ENCODE measurements at places on chromosomes 1 and 21.
A peak's percentile ranks its signal among the peaks of the same experiment; 100 is the strongest.

GRCh38 chr1:222618001-222618879 lies at the start of gene MIA3:
Gene MIA3, plus strand, starts transcription at chr1:222618097. Its CDS starts 14 bp downstream, at chr1:222618111.
- DNase-seq: no peak

DNA sequence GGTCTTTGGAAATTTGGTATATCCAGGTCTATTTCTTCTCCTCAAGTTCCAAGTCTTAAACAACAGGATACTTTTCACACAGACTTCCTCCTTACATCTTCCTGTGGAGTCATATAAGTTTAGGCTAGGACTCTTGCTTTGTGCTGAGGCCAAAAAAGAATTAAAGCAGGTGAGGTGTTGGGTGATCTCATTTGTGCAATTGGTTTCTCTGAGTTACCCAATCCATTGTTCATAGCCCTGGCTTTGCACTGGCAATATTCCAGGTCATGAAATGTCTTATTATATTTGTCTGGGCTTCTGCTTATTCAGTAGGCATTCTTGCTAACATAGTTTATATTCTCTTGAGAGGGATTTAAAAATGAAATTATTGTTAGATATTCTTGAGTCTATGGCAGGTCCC lies 14.1 kb upstream of the KIAA0040 start:
- no peak for DNase-seq

GRCh38 chr1:119791377-119791776 lies 19.9 kb downstream of the REG4 start:
- no peak for DNase-seq

GRCh38 chr1:180160357-180160756 lies 5.7 kb downstream of the QSOX1 start:
- DNase-seq: no peak

GRCh38 chr1:17156108-17156507 lies 36.9 kb upstream of the PADI2 start:
- DNase-seq: no peak

GRCh38 chr1:42469727-42470126 lies 6.6 kb downstream of the CCDC30 start:
- DNase-seq: no peak

DNA sequence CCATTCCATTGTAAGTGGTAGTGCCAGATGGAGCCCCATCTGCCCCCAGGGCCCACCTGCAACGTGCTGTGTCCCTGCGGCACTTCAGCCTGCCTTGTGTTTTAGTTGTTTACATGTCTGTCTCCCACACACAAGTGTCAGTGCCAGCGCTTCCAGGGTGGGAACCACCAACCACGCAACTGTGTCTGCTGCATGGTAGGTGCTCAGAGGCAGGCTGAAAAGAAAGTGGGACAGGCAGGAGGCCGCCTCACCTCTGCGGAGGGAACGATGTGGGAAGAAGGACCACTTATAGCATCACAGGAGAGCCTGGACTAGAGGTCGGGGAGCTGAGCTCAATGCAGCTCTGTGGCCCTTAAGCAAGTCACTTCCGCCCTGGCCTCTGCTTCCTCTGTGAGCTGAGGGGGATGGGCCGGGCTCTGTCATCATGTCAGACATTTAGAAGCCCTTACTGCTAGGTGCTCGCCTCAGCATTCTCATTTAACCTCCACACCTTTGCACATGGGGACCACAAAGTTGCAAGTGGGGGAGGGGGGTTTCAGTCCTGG lies 17.9 kb downstream of the SLC9A1 start:
- no peak for DNase-seq

DNA sequence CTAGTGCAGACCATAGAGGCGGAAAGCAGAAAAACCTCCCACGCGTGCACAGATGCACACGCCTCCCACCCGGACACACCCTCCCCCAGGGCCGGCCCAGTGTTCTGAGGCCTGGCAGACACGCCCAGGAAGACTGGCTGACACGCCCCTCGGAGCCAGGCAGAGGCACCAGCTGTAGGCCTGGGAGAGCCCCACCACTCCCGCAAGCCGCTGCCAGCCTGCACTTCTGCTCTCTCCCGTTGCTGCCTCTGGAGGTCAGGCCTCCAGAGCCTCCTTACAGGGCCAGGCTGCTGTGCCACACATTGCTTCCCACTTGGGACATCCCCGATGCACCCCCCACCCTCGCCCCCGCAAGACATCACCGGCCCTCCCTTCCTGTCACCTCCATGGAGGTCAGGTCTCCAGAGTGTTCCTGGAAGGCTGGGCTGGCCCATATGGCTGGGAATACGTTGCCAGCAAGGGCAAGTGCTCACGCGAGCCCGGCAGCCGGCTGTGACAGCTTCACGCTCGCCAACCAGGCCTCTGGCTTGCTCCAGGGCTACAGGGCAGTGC lies 40.4 kb downstream of the CASZ1 start:
- no peak for DNase-seq

- DNase-seq: no peak
Measured at GRCh38 chr21:17612023-17612564, 607 bp downstream of the BTG3 start.

DNA sequence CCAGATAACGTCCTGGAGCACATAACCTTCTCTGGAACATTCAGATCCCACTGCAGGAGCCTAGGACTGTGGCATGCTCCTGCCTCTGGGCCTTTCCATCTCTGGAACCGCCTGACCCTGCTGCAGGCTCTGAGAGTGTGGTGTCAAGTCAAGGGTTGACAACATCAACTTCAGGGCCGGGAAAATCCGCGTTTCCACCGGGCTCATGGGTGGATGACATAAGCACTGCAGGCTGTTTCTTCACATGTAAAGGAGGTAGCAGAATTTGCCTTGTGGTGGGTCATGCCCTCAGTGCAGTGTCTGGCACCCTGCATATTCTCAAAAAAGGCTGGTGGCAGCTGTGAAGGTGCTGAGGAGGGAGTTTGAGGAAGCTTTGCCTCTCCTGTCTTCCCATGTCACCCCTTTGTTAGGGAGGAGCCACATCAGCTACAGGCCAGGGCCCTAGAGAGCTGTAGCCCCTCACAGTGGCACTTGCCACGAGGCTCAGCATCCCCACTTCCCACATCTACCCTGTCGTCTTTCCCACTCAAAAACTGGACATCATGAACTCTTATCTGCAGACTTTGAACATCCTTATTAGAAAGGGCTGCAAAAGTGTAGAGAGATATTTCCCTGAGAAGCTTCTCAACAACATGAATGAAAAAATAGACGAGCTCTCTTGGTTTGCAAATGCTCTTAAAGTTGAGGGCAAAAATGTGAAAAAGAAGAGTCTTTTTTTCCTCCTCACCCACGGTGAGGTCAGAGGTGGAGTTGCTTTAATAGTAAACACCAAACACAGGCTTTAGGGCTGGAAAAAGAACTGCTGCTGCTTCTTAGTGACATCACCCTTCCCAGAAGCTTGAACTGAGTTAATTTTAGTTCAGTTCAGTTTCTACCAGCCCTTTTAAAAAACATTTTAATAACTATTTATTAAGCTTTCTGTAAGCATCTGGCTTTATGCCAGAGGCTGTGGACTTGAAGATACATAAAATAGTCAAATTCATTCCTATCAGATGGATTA lies 121.3 kb downstream of the HUNK start:
- no peak for DNase-seq

- no peak for DNase-seq
Measured at GRCh38 chr1:50774759-50775351, 185.2 kb downstream of the FAF1 start.

GRCh38 chr1:62276791-62277190 lies 42.4 kb downstream of the KANK4 start:
- no peak for DNase-seq

DNA sequence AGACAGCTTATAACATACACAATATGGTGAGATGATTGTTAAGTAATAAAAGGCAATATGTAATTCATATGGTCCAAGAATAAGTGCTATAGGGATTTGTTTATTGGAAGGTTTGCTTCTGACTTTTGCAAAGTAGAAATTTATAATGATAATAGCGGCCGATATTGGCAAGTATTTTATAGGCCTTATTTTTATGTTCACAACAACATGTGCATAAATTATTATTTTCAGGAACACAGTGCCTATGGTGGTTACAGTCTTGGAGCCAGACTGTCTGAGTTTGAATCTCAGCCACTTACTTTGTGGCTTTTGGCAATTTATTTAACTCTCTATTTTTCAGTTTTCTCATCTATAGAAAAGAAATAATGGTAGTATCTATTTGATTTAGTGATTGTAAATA lies 607.5 kb downstream of the USP25 start:
- no peak for DNase-seq

- DNase-seq: peak; percentile 17
Measured at GRCh38 chr1:165666152-165666825, 32.1 kb downstream of the ALDH9A1 start.

- no peak for DNase-seq
Measured at GRCh38 chr1:47405697-47406096, 10.4 kb upstream of the FOXE3 start.

GRCh38 chr1:200376528-200376927 lies 33.3 kb downstream of the ZNF281 start:
- no peak for DNase-seq

GRCh38 chr1:186429017-186429416 lies 31.9 kb downstream of the PDC start:
- no peak for DNase-seq

DNA sequence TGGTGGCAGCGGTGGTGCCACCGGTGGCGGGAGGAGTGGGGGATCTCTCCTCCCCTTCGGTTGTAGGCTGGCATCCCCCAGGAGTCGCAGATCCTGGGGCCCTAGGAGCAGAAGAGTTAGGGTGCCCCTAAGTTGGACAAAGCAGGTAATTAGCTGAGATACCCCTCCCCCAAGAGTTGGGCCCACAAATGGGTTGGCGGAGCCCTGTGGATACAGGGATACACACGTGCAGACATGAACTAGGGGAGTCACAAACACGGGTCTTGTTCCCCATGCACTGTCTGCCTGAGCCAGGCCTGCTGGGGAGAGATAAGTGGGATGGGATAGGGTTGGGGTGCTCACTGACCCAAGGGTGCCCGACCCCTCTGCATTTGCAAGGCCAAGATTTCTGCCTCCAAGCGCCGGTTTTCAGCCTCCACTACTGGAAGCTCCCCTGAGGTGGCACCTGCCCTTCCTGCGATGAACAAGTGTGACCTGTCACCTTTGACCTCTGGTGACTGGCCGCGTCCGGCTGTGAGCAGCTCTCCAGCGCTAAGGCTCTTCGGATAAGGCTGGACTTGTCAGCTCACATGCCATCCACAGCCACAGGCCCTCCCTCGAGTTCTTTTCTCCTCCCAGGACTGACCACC lies 1.8 kb downstream of the CCDC17 start:
- no peak for DNase-seq

- no peak for DNase-seq
Measured at GRCh38 chr1:30974536-30974935, 66.0 kb upstream of the SDC3 start.

DNA sequence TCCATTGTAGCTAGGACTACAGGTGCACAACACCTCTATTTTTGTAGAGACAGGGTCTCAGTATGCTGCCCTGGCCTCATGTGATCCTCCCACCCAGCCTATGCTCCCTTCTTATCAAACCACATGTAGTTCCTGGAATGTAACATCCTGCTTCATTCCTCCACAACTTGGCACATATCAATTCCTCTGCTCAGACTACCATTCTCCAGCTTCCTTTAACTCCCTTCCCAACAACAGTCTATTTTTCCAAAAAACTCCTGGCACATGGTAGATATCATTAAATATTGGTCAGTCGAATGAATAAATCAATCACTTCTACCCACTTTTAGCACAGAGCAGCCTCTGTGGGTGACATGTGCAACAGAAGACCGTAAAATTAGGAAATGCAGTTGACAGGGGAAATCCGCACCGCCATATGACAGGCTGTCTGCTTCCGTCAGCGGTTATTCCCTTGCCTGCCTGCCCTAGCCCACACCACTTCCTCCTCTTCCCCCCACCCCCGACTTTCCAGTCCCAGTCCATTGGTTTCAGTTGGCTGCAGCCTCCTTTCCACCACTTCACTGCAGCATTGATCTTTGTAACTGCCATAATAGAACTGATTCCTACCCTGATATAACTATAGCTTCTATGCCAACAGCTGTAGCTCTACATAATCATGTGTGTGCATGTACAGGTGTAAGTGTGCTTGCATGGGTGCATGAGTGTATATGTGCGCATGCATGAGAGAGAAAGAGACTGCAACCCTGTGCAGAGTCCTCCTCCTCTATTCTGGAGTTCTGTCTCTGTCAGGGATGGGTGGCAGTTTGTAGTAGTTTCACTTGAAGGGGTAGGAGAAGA lies 6.8 kb upstream of the AKR1A1 start:
- no peak for DNase-seq

- DNase-seq: no peak
Measured at GRCh38 chr1:235852887-235853286, 13.8 kb downstream of the LYST start.

Measured in BJ (cell line).